Stimulated activated CD8-positive, alpha-beta memory T cell treated with anti-CD3 and anti-CD28 coated beads, Interleukin-7, amount 100 ng/mL, for 4 hours (primary cell): ENCODE measurements at places on chromosomes 4 and X.

- DNase-seq: no peak
Measured at GRCh38 chr4:52877036-52877435, 14.9 kb downstream of the RASL11B start.

GRCh38 chr4:144578681-144579080 lies 67.3 kb upstream of the HHIP start:
- DNase-seq: no peak

DNA sequence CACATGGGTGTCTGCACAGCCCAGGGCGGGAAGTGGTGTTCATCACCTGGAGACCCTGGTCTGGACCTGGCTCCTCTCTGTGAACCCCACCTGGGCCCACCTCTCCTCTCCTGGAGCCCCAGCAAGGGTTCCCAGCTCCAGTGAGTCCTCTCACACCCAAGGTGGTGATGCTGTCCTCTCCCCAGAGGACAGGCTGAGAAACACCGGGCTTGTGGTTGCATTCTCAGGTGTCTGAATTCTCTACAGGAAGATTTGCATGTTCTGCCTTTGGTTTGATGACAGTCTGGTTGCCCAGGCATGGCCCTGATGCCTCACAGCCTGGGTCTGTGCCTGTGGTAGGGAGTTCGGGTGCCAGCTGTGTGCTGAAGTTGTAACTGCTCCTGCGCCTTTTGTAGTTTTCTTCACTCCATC lies 3.8 kb downstream of the MAEA start:
- DNase-seq: no peak

GRCh38 chr4:156766846-156767245 lies 204.8 kb downstream of the PDGFC start:
- no peak for DNase-seq

DNA sequence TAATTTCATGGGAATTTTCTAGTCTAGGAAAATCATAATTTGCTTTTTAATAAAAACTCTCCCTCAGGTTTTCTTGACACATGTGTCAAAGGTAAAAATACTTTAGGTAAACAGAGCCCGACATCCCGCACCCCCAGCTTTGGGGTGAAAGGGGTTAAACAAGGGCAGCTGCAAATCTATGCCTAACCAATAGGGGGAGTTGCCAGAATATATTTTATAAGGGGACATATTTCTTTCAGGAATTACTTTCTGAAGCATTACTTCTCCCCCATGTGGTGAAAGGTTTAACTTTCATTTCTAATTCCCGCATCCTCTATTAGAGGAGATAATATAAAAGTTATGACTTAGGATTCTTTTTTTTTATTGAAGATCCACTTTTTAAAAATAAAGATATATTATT lies 53.9 kb upstream of the HEPH start:
- DNase-seq: no peak

DNA sequence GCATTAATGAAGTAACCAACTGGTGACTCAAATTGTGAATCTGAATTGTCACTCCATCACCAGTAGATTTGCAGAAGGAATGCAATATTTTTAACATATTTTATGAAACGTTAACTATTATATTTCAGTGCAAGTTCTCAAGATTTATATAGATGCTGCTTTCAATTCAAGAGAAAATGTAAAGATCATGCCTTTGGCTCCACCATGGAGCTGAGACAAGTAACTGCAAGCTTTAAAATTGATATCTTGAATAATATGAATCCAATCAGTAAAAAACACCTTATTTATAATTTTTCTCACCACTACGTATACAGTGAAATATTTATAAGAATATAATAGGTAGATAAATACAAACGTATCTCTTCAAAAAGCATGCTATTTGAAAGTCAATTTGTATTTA lies 27.8 kb upstream of the GALNTL6 start:
- no peak for DNase-seq

- DNase-seq: no peak
Measured at GRCh38 chrX:9337046-9337445, 127.8 kb upstream of the TBL1X start.

DNA sequence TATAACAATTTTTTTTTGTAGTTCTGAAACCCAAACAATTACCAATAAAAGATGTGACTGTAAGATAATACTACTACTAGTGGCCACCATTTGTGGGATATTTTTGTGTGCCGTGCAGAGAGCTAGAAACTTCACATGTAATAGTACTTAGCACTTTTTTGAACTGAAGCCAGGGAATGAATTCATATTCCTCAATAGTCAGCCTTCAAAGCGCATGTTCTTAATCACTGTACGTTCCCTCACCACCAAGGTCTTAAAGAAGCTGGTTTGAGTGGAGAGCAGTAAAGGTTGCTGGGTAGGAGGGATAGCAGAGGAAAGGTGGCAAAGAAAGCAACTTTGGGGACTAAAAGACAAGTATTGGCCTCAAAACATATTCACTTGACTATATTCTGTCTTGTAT lies 9.6 kb upstream of the RUFY3 start:
- no peak for DNase-seq
